NCI-H524 treated with DMSO at 0.1 percent for 48 hours (cell line): ENCODE measurements at places on chromosomes 6 and 20.

DNA sequence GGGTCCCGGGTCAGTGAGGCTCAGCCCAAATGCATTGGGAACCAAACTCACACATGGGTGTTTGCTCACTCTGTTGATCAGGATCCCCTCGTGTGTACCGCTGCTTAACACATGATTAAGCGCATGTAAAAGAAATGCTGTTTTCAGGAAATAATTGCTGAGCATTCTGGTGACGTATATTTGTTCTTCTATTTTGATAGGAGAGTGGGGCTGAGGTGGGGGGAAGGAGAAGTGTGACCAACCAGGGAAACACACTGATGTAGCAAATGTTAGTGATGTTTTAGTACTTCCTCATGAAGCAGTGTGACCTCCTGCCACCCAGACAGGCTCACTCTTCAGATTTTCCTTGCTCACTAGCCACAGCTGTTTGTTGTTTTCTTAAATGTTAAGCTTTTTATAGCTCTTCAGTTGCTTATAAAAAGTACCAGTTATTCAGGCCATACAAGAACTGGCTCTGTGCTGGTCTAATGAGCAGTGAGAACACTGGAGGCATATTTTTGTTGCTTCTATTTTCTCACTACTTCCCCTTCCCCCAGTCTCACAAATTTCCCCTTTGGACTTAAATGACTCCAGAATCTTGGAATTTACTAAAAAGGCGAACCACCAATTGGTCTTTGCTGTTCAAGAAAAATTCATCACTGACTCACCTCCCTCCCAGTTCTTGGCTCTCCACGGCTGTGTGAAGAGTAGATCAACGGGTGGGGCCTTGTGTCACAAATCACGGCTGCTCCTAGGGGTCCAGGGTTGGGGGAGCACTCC is 79.2 kb upstream of the BACH2 start:
- no peak for DNase-seq

GRCh38 chr6:17666646-17667045 is 40.1 kb downstream of the NUP153 start:
- no peak for DNase-seq

- no peak for DNase-seq
These were observed 40.7 kb downstream of the BFSP1 start for GRCh38 chr20:17490501-17490900.

DNA sequence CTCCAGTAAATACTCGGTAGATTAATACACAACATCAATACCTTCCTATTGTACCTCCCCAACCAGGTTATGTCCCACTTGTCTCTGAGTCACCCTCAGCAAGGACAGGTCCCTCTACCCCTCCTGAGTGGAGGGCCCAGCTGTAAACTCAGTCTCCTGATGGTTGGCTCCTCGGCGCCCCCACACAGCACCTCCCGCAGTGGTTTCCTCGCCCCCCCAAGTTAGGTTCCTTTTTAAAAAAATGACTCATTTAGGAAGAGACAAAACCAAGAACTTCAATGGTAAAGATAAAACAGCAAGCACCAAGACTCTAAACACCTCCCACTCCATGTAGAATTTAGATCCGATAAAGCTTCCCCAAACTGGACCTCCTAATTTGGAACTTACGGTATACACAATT is 83.5 kb downstream of the TRERF1 start:
- no peak for DNase-seq

GRCh38 chr6:25354078-25354932 is 75.1 kb downstream of the CARMIL1 start:
- DNase-seq = no peak

GRCh38 chr20:58017970-58018530 is 210.4 kb downstream of the ANKRD60 start:
- no peak for DNase-seq

- no peak for DNase-seq
These were observed 205.0 kb upstream of the EPHA7 start for GRCh38 chr6:93624408-93624807.

GRCh38 chr20:53981752-53982437 is 88.5 kb downstream of the BCAS1 start:
- DNase-seq = no peak

DNA sequence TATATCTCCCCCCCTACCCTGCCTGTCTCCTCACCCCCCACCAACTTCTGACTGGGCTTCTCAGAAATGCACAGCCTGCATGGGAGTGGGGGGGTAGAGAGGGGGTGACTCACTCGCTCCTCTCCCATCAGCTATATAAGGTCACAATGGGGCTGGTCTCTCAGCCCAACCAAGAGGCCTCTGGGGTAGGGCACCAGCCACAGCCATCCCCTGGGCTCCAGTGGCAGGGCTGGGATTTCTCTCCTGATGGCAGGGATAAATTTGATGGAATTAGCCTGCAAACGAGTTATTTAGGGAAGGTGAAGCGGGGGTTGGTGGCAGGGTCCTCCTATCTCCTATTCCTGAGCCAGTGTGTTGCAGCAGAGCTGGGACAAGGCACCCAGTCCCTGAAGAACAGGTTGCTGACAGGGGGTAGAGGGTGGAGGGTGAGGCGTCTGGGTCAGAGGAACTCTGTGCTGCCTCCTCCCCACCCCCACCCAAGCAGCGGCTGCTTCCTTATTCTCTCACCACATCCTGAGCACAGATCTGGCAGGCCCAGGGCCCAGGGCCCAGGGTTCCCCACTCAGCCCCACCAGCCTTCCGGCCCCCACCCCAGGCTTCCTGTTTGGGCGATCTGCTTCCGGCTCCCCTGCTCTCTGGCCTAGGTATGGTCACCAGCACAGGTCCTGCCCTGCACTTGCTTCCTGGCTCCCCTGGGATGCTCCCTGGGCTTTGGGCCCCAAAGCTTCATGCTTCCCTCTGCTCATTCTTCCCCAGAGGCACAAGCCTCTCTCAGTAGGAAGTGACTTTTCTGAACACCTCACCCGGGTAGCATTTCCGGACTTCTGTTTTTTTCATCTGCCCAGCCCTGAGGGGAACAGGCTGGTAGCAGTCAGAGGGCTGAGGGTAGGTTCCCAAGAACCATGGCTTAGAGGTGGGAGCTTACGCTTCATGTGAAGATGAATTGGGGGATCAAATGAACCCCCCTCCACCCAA is 4.0 kb downstream of the PPP1R18 start:
- no peak for DNase-seq

GRCh38 chr6:42404484-42404883 is 47.2 kb downstream of the TRERF1 start:
- no peak for DNase-seq

DNA sequence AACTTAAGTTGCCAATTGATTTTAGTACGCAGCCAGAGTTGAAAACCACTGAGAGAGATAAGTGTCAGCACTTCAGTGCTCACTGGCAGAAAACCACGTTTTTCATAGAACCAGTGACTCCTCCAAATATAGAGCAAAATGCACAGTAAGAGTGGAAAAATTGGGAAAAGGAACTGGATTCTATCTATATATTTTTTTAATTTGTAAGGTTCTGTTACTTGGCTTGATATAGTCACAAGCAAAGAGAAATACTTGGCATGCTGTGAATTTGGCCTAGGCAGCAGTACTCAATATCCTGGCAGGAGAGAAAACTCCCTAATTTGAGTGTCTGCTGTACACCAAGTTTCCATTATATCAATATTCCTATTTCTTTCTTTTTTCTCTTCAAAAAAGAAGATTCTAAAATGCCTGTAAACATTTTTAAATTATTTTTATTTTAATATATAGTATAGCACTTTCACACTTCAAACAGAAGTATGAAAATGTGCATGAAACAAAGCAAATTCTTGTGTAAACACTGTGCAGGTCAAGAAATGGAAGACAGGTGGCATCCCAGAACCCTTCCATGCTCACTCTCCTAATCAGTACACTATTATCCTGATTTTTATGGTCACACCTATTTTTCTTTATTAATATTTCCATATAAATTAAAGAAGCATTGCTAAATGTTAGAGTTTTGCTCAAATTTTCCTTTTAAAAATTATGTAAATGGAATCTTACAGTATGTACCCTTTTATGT is 561.8 kb upstream of the RNF217 start:
- no peak for DNase-seq

DNA sequence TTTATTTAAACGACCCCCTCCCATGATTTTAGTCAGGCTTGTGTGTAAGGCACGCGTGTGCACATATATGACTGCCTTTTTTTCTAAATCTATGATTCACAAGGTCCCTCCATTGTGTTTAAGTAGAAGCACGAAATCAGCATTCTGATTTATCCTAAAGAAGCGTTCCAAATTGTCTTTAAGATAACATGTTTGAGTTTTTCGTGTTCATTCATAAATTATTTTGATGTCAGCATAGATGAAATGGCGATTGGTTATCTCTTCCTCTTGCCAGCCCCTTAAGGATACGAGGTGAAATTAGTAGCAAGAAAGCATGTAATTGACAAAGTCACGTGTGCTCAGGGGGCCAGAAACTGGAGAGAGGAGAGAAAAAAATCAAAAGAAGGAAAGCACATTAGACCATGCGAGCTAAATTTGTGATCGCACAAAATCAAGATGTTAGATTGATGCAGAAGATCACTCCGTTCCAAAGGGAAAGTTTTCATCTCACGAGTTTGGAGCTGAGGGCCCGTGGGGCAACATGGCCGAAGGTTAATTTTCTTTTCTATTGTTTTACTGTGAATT is at the start of gene LIN28B:
TSS of gene LIN28B (plus strand) at position 377 of the 564 bp plus-strand sequence. CDS start at position 521, 144 bp downstream.
- no peak for DNase-seq

DNA sequence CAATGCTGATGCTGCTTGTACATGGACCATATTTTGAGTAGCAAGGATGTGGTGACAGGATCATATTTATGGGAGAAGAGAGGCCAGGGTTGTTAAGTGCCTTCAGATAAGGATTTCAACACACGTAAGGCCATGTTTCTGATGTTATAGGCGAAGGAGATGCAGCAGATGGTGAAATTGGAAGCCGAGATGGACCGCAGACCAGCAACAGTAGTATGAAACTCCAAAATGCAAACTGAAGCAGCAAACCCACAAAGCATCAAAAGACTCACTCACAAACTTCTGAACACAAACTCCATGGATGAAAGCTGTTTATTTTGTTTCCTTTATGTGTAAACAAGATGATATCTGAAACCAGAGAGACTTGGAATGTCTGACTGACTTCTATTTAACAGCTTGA is 35.6 kb upstream of the LAMP5 start:
- DNase-seq = no peak

GRCh38 chr6:87968435-87969278 is 79.0 kb upstream of the SPACA1 start:
- DNase-seq = no peak

- no peak for DNase-seq
These were observed 77.4 kb downstream of the GFOD1 start for GRCh38 chr6:13409991-13410390.

- DNase-seq = no peak
These were observed 162.7 kb upstream of the MARCKS start for GRCh38 chr6:113694278-113695077.

GRCh38 chr20:34954904-34955230 is 739 bp downstream of the GSS start:
- no peak for DNase-seq

DNA sequence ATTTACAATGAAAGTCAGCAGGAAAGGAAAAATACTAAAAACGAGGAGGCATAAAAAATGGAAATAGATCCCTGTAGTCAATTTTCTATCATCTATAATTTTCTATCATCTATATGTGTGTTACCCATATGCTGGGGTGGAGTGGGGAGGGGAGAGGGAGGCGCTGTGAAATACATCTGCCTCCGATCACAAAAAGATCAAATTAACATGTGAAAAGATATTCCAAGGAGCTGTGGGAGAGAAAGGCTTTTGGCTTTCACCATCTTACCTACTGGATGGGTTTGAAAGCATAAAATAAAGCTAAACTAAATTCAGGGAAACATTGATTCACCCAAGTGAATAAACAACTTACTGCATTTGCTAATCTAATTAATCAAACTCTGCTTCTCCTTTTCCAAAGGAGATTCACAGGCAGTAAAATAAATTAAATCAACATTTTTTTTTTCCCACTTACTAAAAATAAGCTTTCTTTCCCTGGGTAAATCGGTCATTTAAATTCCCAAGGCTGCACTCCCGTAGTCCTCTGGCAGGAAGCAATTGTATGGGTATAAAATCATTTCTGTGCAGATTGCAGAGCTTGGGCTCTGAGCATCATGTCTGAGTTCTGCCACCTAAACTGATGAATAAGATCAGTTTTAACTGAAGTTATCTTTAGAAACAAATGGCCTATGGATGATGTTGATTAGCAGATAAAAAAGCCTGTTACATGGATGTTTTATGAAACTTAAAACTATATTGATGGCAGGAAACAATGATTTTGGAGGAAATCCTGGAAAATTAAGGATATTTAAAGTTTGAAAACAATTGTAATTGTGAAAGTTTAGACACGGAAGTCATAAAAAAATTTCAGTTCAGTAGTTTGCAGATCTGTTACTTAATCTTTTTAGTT is 147.9 kb downstream of the SOX4 start:
- DNase-seq = no peak

GRCh38 chr6:10513544-10513943 is 7.6 kb upstream of the GCNT2 start:
- DNase-seq = no peak

- no peak for DNase-seq
These were observed 62.1 kb upstream of the PHACTR1 start for GRCh38 chr6:12654514-12654913.

- DNase-seq = no peak
These were observed 26.9 kb downstream of the FOXF2 start for GRCh38 chr6:1416191-1416760.

GRCh38 chr6:159299566-159299965 is 130.4 kb downstream of the FNDC1 start:
- DNase-seq = no peak

- DNase-seq = no peak
These were observed 37.9 kb downstream of the PREX1 start for GRCh38 chr20:48789781-48790472.

- no peak for DNase-seq
These were observed 237.6 kb upstream of the AFDN start for GRCh38 chr6:167588920-167589614.

DNA sequence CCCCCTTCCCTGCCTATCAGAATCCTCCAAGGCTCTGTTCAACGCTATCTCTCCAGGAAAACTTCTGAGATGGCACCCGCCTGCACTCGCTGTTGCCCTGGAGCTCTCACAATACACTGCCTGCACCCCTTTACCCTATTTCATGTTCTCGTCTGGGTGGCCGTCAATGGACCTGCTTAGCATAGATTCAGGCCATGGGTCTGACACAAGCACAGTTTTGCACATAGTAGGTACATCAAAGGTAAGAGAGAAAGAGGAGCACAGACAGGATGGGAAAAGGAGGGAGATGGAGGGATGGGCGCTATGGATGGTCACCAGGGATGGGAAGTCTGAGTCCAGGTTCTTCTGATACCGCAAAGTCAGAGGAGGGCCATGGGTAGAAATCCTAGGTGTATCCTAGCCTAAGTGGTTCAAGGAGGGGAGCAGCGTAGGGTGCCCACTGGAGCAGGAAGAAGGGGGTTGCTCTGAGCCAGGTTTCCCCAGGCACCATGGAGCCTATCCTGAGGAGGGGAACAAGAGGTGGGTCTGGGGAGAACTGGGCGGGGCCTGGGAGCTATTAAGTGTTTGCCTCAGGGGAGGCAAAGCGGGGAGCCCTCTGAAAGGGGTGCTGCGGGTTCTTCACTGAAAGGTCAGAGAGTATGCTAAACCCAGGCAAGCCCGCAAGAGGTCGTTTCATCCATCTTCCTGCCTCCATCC is 89.3 kb downstream of the MRPL14 start:
- DNase-seq = no peak
